ENCODE measurements at places on chromosomes 7 and 10. TPM values are rescaled to one million over a fixed set of nuclear protein-coding genes. Genes with fewer than 3 reads are reported as not detected.
A peak's percentile ranks its signal among the peaks of the same experiment; 100 is the strongest.

DNA sequence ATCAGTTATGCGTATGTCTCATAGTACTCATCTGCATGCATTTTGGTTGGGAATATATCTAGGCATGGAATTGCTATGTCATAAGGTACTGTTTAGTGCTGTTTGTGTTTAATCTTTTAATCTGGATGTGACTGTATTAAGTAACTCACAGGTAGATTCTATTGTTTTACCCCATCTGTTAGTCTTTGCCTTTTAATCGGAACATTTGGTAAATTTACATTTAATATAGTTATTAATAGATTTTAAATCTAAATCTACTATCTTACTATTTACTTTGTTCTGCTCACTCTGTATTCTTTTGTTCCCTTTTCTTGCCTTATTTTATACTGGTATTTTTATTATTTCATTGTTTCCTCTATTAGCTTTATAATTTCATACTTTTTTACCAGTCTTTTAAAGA, 10.6 kb upstream of the ITGA8 start:
- no peak overlapping the region for H3K4me3 ChIP-seq
- DNase-seq: no peak
- no peak overlapping the region for H3K27ac ChIP-seq
- no peaks in the 10 kb centered on the region for H3K36me3 ChIP-seq
- no peaks in the 10 kb centered on the region for H3K4me1 ChIP-seq
- peaks cover 3% of the 10 kb centered on the region for H3K27me3 ChIP-seq

GRCh38 chr7:113831556-113831955, 87.3 kb downstream of the PPP1R3A start:
- no peaks in the 10 kb centered on the region for H3K36me3 ChIP-seq
- DNase-seq: no peak
- no peak overlapping the region for H3K4me3 ChIP-seq
- H3K27ac ChIP-seq: no peak overlapping the region

DNA sequence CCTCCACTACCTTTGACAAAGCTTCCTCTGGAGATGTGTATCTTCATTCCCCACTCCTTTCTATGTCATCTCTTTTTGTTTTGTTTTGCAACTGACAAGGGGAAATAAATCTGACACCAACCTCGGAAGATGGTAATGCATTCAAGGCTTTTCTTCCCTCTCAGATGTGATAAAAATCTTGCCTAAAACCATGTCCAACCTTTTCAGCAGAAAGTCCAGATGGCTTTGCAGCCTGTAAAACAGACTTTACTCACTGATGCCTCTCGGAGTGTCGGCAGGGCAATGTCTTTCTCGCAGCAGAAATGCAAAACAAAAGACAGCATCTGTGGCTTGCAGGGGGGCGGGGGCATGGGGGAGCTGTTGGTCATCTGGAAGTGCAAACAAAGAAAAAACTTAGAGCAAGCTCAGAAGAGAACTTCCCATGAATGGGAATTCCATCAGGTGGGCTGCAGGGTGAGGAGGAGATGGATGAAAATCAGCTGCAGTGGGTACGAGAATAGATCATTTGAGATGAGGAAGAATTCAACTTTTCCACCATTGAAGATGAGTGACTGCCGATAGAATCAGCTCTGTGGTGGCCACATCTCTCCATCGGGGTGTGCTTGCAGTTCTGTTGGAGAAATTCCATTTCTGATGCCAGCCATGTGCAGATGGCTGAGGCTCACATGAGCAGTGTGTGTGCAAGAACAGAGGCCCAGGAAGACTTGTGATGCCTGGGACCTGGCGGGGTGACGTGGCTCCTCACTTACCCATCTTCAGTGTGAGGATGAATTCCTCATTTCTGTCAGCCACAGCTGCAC, 237.7 kb downstream of the WDR37 start:
- no peak overlapping the region for H3K27ac ChIP-seq
- no peak overlapping the region for H3K4me3 ChIP-seq
- H3K36me3 ChIP-seq: no peaks in the 10 kb centered on the region
- H3K4me1 ChIP-seq: no peaks in the 10 kb centered on the region
- peaks cover 5% of the 10 kb centered on the region for H3K27me3 ChIP-seq

DNA sequence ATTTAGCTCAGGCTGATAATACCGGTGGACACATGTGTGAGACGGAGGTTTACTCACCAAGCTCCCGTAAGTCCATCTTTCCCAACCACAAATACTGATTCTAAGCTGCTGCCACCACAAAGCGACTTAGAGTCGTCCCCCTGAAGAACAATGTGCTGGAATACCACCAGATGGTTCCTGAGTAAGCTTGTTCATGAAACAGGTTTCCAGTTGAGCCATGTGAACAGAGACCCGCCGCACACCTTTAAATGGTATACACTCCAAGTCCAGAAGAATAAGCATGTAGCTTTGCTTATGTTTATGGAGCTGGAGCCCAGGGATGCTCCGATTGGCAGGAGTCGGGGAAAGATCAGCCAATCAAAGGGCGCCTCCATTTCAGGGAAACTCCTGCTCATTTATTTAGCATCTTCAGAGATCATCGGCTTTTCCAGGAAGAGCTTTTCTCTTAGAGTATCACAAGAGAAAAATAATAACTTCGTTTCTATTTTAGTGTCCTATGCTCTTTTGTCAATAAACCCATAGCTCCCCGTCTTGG, 261.6 kb upstream of the AOAH start:
- H3K4me3 ChIP-seq: no peak overlapping the region
- H3K4me1 ChIP-seq: peaks cover 8% of the 10 kb centered on the region
- peaks cover 18% of the 10 kb centered on the region for H3K36me3 ChIP-seq
- no peak overlapping the region for H3K27ac ChIP-seq

CALN1 gene
- total RNA-seq: not detected

DNA sequence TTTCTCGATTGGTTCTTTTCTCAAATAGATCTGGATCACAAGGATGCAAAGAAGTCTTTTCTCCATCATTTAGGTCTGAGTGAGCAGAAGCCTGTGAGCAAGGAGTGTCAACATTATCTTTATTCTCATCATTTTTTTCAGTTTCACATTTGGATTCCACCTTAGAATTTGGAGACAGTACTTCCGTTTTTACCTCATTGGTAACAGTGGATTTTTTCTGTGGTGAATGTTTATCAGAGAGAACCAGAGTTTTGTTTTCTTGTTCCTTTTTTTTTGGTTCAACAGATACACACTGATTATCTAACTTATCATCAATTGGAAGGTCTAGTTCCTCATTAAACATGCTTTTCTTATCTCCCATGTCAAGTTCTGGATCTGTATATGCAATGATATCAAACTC, 151.3 kb downstream of the GALNT11 start:
- peaks cover 20% of the 10 kb centered on the region for H3K4me1 ChIP-seq
- no peak for DNase-seq
- H3K27me3 ChIP-seq: no peaks in the 10 kb centered on the region
- no peak overlapping the region for H3K27ac ChIP-seq
- H3K4me3 ChIP-seq: no peak overlapping the region

GRCh38 chr7:116543664-116544063, 18.8 kb downstream of the CAV1 start:
- no peaks in the 10 kb centered on the region for H3K4me1 ChIP-seq
- no peak for DNase-seq
- H3K27ac ChIP-seq: no peak overlapping the region
- H3K4me3 ChIP-seq: no peak overlapping the region
- peaks cover 14% of the 10 kb centered on the region for H3K27me3 ChIP-seq

PTF1A gene
- not detected for total RNA-seq

PLXDC2 gene
- total RNA-seq: not detected

GRCh38 chr10:103720964-103721335, 134.4 kb downstream of the SH3PXD2A start:
- peaks cover 4% of the 10 kb centered on the region for H3K27me3 ChIP-seq
- H3K27ac ChIP-seq: no peak overlapping the region
- no peak overlapping the region for H3K4me3 ChIP-seq
- no peaks in the 10 kb centered on the region for H3K36me3 ChIP-seq

GRCh38 chr10:71985542-71986250, 21.5 kb downstream of the CHST3 start:
- peaks cover 6% of the 10 kb centered on the region for H3K27me3 ChIP-seq
- no peak for DNase-seq
- peaks cover 20% of the 10 kb centered on the region for H3K4me1 ChIP-seq
- H3K27ac ChIP-seq: peak overlapping the region; percentile 7
- H3K36me3 ChIP-seq: no peaks in the 10 kb centered on the region

DNA sequence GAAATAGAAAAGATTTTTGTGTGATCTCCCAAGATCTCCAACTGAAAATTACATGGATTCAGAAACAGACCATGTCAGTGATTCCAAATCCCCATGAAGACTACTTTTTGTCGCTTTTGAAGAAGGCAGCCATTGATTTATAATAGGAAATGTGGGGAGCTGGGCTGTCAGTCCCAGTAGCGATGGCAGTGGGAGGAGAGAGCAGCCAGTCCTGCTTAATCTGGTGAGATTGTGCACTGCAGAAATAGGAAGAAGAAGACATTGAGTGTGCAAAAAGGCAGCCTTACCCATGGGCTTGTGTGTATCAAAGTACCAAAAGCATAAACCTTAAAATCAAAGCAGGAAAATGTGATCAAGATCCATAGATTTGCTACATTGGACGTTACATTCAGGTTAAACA, 4.8 kb downstream of the ADRB1 start:
- H3K27me3 ChIP-seq: peaks cover 70% of the 10 kb centered on the region
- H3K4me1 ChIP-seq: peaks cover 19% of the 10 kb centered on the region
- DNase-seq: no peak
- H3K36me3 ChIP-seq: no peaks in the 10 kb centered on the region
- no peak overlapping the region for H3K27ac ChIP-seq
- H3K4me3 ChIP-seq: no peak overlapping the region

DNA sequence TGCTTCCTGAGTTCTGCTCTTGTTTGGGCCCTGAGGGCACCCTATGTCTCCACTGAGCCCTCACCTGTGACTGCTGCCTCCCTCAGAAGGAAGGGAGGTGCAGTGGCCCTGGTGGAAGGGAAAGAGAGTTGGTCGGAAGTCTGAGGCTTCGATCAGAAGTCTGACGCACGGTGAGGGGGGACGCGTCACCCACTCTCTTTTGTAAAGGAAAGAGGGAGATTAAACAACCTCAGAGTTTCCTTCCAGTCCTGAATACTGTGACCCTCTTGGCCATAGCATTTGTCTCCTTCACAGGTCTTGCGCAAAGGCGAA, 31.4 kb upstream of the TRIM8 start:
- DNase-seq: peak; percentile 34
- H3K27ac ChIP-seq: peak overlapping the region; percentile 78
- peaks cover 34% of the 10 kb centered on the region for H3K4me1 ChIP-seq
- peaks cover 5% of the 10 kb centered on the region for H3K36me3 ChIP-seq
- H3K4me3 ChIP-seq: no peak overlapping the region

OR2A2 gene
- not detected for total RNA-seq

DNA sequence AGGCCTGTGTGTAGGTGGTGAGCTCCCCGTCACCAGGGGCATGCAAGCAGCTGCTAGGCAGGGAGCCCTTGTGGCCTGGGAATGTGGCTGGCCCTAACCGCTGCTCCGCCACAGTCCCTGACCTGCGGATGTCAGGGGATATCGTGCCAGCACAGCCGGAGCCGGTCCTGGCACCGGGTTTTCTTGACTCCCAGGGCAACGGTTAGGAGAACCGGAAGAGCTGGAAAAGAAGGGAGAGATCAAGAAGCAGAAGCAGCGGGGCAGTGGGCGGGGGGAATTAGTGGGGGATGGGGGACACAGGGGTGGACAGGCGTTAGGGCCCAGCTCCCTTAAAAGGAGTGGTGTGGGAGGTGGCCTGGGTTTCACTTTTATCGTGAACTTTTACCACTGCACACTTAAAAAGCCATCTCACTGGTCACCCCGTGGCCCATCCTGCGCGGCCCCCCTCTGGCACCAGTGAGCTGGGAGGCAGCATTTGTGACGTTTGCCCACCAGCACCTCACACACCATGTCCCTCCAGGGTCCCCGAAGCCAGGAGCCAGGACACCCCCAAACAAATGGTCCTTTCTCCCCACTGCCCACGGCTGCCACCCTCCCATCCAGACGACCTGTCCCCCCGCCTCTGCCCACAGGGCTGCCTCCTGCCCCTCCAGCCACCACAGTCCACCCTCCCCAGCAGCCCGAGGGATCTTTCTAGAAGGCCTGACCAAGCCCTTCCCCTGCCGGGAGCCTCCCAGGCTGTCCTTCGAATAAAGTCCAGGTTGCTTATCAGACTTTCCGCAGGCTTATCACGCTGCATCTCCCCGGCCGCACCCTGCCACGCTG, 1.8 kb upstream of the MICALL2 start:
- H3K27ac ChIP-seq: no peak overlapping the region
- H3K36me3 ChIP-seq: no peaks in the 10 kb centered on the region
- no peak overlapping the region for H3K4me3 ChIP-seq
- no peak for DNase-seq

DNA sequence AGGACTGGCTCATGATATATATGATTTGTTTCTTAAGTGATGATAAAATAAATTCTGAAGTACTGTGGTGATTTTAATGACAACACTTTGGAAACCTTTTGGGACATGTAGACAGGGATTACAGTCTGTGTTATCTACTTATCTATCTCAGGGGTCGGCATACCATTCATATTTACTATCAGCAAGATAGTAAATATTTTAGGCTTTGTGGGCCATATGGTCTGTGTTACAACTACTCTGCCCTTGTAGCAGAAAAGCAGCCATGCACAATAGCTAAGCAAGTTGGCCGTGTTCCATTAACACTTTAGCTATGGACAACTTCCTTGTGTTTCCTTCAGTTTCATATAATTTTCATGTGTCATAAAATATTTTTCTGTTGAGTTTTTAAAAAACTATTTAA, 97.8 kb upstream of the PRPS1L1 start:
- no peak overlapping the region for H3K4me3 ChIP-seq
- no peak for DNase-seq
- no peaks in the 10 kb centered on the region for H3K36me3 ChIP-seq
- no peak overlapping the region for H3K27ac ChIP-seq

GRCh38 chr10:110447886-110448285, 49.8 kb upstream of the DUSP5 start:
- H3K4me3 ChIP-seq: no peak overlapping the region
- H3K36me3 ChIP-seq: peaks cover 6% of the 10 kb centered on the region
- H3K27ac ChIP-seq: no peak overlapping the region
- peaks cover 24% of the 10 kb centered on the region for H3K4me1 ChIP-seq
- H3K27me3 ChIP-seq: peaks cover 18% of the 10 kb centered on the region

CALHM2 gene
- 135 TPM for total RNA-seq

- no peaks in the 10 kb centered on the region for H3K4me1 ChIP-seq
- DNase-seq: no peak
- no peak overlapping the region for H3K27ac ChIP-seq
- no peak overlapping the region for H3K4me3 ChIP-seq
Measured at GRCh38 chr10:114754445-114755320, 66.9 kb upstream of the FHIP2A start.

DNA sequence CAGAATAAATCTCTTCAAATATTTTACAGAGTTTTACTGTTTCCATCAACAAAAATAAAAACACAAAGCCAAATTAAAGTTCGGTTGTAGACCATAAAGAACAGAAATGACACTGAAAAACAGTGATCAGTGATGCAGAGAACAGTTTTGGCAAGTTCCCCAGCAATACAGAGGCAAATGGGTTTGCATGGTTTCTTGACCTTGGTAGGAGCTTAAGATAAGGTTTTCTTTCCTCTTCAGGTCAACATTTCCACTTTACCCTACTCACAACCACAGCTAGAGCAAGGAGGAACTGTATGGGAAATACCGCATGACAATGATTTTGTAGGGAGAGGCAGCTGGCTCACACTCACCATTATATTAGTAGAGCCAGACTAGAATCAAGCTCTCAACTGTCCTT, 199.5 kb downstream of the SH2D4B start:
- no peak overlapping the region for H3K27ac ChIP-seq
- peaks cover 1% of the 10 kb centered on the region for H3K27me3 ChIP-seq
- no peaks in the 10 kb centered on the region for H3K36me3 ChIP-seq
- DNase-seq: no peak
- H3K4me1 ChIP-seq: no peaks in the 10 kb centered on the region

GRCh38 chr10:3203016-3203811, 30.6 kb upstream of the PITRM1 start:
- H3K4me1 ChIP-seq: peaks cover 13% of the 10 kb centered on the region
- peaks cover 83% of the 10 kb centered on the region for H3K27me3 ChIP-seq
- H3K27ac ChIP-seq: no peak overlapping the region
- no peak overlapping the region for H3K4me3 ChIP-seq

All from activated CD4-positive, alpha-beta memory T cell treated with anti-CD3 and anti-CD28 coated beads, Interleukin-2, amount 10 ng/mL, durations not matched to agents 7 days and 5 days (primary cell).